ENCODE measurements at places on chromosomes 3 and 15.

DNA sequence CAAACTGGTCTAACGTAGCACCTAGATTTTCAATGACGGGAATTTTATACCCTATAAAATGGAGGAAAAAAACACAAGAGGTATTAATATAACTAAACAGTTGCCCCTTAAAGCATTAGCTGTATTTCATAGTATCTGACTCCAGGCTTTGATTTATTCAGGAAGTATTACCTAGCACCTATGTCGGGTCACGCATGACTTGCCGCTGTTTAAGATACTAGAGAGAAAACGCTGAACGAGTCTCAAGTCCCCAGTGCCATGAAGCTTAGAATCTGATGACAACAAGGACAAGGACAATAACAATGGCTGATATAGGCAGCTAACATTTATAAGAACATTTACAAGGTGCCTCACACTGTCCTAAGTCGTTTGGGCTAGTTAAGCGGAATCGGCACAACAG is 1.9 kb downstream of the SNRPA1 start:
- DNase-seq, result no peak

DNA sequence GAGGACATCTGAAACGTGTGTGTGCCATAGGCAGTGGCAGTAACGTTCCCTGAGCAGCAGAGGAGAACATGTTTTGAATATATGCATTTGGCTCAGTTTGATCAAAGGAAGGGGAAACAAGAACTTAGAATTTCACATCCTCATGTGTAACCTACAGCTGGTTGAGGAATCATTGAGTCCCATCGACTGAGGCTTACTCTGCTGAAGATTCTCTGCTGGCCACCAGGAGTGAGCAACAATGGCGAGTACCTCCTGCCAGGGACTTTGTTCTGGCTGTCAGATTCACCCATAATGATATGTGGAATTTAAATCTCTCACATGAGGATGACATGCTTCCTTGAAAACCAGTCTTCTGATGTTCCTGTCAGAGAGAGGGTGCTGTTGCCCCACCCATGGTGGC is 21.3 kb downstream of the GORASP1 start:
- no peak for DNase-seq

- no peak for DNase-seq
These were observed 117.1 kb upstream of the LIPC start for GRCh38 chr15:58314593-58315216.

- no peak for DNase-seq
These were observed 97.7 kb downstream of the RPL39L start for GRCh38 chr3:187041362-187042307.

- no peak for DNase-seq
These were observed 90.0 kb upstream of the ICE2 start for GRCh38 chr15:60568914-60569391.

DNA sequence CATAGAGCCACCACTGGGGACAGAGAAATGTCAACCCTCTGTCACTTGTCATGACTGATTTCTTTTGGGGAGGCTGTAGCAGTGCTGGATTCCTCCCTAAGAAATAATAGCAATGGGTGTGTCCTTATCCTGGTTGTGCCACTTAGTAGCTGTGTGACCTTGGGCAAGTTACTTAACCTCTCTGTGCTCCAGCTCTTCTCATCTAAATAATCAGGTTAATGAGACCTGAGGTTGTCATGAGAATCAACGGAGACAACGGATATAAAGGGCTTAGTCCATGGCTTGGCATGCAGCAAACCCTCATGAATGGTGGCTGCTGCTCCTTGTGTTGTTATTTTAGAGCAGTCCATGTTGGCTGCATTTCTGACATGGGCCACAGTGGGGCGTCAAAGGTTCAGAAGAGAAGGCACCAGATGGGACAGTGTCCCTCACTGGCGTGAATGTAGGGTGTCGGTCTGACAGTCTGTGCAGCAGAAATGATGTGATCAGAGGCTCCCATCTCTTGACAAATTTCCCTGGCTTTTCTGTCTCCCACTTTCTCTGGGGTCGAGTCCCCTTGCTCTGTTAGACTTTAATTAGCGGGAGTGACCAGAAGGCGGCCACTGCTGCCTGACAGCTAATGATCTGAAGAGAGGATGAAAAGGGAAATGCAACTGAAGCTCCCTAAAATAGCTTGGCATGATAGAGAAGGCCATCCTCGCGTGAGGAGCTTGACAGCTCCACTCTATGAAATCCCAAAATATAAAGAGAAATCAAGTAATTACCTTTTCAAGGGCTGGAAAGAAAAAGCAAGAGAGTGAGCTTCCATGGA is 209.4 kb downstream of the CADPS start:
- DNase-seq, result peak; percentile 15

- no peak for DNase-seq
These were observed 554.1 kb downstream of the SI start for GRCh38 chr3:164524201-164524600.

- DNase-seq, result no peak
These were observed 154.3 kb upstream of the RORA start for GRCh38 chr15:61383421-61383820.

- no peak for DNase-seq
These were observed 32.2 kb downstream of the SLC6A6 start for GRCh38 chr3:14434498-14435151.

- no peak for DNase-seq
These were observed 113.9 kb upstream of the TMCO5A start for GRCh38 chr15:37820380-37821128.

- DNase-seq, result no peak
These were observed 58.9 kb downstream of the LINGO1 start for GRCh38 chr15:77573802-77574201.

GRCh38 chr15:51793521-51794305 is 35.7 kb upstream of the TMOD3 start:
- no peak for DNase-seq

- DNase-seq, result no peak
These were observed 336.0 kb upstream of the KCNH8 start for GRCh38 chr3:18812316-18812715.

GRCh38 chr3:174755833-174756829 is 103.0 kb upstream of the NAALADL2 start:
- DNase-seq, result no peak

DNA sequence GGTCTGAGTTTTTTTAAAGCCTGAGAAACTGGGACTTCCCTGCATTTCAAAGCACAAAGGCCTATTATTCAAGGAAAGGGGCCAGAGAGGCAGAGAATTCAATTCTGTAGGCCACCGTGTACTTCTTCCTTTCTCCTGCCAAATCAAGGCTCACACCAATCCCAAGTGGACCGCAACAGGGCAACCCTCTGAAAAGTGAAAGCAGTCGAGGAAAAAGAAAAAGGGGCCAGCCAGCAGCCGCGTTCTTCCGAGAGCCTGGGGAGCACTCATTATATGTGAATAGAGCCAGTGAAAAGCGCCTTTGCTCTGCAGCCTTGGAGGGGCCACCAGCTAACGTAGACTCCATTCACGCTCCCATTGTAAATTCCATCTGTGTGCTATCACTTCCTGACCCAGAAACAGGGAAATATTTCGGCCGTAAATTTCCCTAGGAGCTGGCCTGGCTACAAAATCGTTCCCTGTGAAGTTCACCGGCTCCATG is 45.9 kb upstream of the THUMPD3 start:
- DNase-seq, result no peak

GRCh38 chr15:63277893-63278456 is 570 bp downstream of the APH1B start:
- DNase-seq, result no peak

GRCh38 chr3:9441501-9442221 is 44.2 kb downstream of the SETD5 start:
- DNase-seq, result no peak

DNA sequence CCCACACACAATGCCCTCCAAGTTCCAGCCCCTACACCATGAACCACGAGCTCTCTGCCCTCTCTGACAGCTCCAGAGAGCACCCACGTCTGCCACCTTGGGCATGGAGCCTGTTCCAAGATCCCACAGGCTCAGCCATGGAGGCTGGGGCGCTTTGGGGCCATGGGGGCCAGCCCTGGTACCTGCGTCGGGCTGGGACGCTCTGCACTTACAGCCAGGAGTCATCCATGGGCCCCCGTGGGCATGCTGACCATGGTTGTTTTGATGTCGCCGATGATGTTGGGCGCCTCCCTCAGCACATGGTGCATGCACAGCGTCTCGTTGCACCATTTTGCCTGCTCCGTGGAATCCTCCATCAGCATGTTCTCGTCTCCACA is 51.9 kb upstream of the UBE2Q2 start:
- DNase-seq, result no peak

DNA sequence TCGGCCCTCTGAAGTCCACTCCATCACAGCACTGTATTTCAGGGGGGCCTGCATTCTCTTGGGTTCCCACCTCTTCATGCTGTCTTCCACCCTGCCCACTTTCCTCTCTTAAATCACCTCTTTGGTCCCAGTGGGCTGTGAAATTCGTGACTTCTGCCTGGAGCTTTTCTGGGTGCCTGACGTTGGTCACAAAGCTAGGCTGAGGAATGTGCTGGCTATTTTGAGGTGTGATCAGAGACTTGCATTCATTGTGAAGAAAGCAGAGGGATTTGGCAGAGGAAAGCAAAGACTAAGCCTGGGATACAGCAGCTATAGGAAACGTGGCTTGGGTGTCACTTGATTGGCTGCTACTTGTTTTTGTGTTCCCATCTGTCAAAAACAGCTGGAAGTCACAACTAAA is 202.5 kb downstream of the SATB1 start:
- no peak for DNase-seq

DNA sequence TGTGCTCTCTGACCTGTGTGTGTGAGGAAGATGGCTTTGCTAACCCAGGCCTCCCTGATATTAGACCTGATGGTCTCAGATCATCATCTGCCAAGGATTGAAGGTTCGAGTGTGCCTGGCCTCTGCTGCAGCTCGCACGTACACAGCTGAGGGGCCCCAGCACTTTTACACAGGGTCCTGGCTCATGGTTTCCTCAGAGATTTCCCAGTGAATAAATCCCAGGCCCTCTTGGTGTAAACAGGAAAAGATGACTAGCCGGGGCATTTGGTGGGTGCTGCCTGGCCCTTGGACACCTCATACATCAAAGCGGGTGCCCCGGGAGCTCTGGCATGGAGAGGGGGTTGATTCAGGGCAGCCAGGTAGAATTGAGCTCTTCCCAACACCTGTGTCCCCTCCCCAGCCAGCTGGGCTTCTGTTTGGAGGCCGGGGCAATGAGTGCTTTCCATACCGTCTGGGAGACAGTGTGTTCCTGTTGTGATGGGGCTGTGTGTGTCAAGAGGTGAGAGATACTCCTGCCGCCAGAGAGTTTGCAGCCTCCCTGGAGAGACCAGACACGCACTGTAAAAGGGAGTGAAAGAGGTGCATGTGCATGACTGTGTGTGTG is 72.5 kb upstream of the TLE3 start:
- no peak for DNase-seq

DNA sequence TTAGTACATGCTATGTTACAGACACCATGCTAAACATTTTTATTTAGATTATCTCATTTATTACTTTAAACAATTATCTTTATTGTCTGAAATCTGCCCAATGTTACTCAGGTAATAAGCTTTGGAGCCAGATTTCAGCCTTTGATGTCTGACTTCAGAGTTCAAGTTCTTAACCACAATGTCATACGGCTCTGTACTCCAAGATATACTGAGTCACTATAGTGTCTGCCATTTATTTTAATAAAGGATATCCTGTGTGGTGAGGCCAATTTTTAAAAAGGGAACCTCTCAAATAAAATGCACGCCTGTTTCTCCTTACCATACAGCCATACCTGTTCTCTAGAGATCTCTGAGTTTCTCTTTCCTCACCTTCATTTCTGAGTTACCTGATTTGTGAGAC is 193.1 kb downstream of the EPHA3 start:
- DNase-seq, result no peak

DNA sequence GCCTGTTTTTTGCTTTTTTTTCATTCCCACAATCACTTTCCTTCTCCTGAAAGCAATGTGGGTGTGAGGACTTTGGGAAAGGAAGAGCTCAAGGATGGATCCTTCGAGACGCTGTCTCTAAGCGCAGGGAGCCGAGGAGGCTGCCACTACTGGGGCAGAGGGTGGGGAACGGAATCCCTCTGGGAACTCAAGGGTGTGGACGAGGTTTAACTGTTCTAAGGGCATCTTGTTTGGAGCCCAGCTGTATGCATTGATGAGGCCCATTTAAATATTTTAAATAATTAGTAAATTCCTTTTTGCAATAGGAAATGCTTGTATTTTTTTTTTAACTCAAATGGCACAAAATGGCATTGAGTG is 124.4 kb upstream of the MEF2A start:
- no peak for DNase-seq

- no peak for DNase-seq
These were observed 101.9 kb downstream of the CHDH start for GRCh38 chr3:53744351-53744750.

DNA sequence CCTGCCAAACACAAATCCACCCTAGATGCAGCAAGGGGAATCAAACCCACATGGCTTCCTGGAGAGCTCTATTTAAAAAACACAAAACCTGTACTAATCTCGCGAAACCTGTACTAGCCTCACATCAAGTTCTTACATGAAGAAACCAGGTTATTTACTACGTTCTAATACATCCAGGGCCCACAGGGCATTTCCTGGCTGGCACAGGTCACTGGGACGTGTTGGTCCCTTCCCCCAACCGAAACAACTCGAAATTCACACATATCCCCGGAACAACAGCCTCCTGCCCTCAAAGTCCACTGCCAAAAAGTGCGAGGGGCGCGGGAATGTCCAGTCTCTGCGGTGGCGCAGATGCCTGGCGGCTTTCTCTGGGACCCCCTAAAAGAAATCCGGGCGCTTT is 955 bp downstream of the CDCP1 start:
- no peak for DNase-seq

GRCh38 chr15:99006904-99007495 is 592 bp downstream of the PGPEP1L start:
- DNase-seq, result no peak

- no peak for DNase-seq
These were observed 65.1 kb downstream of the GLCE start for GRCh38 chr15:69225355-69226022.

DNA sequence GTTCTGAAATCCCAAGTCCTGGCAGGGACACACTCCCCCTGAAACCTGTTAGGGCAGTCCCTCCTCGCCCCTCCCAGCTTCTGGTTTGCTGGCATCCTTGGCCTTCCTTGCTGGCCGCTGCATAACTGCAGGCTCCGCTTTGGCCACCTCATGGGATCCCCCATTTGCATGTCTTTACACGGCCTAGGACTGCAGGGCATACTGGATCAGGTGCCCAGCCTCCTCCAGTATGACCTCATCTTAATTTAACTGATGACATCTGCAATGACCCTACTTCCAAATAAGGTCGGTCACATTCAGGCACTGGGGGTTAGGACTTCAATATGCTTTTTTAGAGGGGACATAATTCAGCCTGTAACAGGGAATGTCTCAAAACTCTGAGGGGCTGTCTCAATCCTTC is 173.3 kb downstream of the RAB11A start:
- no peak for DNase-seq

All from activated naive CD8-positive, alpha-beta T cell treated with anti-CD3 and anti-CD28 coated beads for 36 hours (primary cell).